Ovary (tissue), 10 donors: ENCODE measurements at places on chromosomes 2 and 18. TPM values are rescaled to one million over a fixed set of nuclear protein-coding genes. Genes with fewer than 3 reads are reported as not detected.

Gene LOXL3
- total RNA-seq = 4.1 TPM

Gene CD28
- 1.2 TPM for total RNA-seq

Gene LOXHD1
- 0.72 TPM for total RNA-seq

Gene CMPK2
- total RNA-seq = 3.6 TPM

Gene AAK1
- total RNA-seq = 53.2 TPM

DNA sequence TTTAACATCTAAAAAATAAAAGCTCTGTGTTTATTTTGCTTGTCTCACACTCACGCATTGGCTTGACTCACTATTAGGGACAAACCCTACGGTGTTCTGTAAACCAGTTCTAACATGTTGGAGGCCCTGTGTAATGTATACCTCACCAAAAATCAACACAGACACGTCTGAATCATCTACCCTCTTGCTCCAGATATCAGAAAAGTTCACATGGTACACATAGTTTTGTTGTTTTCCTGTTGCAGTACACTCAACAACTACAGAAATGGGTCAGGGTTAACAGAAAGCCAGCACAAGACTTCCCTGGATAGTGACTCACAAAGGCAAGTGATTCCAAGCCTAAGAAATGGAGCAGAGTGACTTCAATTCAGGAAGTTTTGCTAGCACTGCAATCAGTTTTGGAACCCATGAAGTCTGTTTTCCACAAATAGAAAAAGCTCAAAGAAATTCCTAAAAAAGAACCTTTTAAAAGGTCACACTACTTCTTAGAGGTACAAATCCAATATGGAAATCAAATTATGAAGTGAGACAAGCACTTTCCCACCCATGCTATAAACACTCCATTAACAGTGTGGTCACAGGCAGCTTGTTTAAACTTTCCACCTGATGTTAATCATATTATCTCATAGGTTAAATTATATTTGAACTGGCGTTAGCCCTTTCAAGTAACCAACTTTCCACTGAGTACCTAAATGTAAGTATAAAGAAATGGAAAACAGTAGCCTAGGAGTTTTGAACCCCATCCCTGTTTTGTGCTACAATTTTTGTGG lies 87.4 kb downstream of the GAREM1 start:
- DNase-seq = no peak
